Activated T-cell treated with anti-CD3 and anti-CD28 coated beads, Interleukin-2, amount 50 U/mL, for 72 hours (primary cell): ENCODE measurements at places on chromosomes 4 and X. TPM values are rescaled to one million over a fixed set of nuclear protein-coding genes. Genes with fewer than 3 reads are reported as not detected.
A peak's percentile ranks its signal among the peaks of the same experiment; 100 is the strongest.

PDE5A gene
- total RNA-seq: 1.0 TPM

VCX3B gene
- not detected for total RNA-seq

NXT2 gene
- 14.9 TPM for total RNA-seq

ADH7 gene
- total RNA-seq: not detected

MAGEA12 gene
- total RNA-seq: not detected

TBCK gene
- 51.9 TPM for total RNA-seq

SSX3 gene
- not detected for total RNA-seq

VCX3A gene
- not detected for total RNA-seq

- no peak overlapping the region for H3K4me3 ChIP-seq
- no peaks in the 10 kb centered on the region for H3K27me3 ChIP-seq
- DNase-seq: no peak
- no peak overlapping the region for H3K27ac ChIP-seq
- no peaks in the 10 kb centered on the region for H3K4me1 ChIP-seq
These were observed 201.4 kb downstream of the CCSER1 start for GRCh38 chr4:90328558-90328957.

- no peaks in the 10 kb centered on the region for H3K4me1 ChIP-seq
- DNase-seq: no peak
- no peaks in the 10 kb centered on the region for H3K27me3 ChIP-seq
These were observed 3.7 kb upstream of the UGT2A1 start for GRCh38 chr4:69656653-69657158.

GRCh38 chrX:71547339-71547738 lies 14.4 kb downstream of the OGT start:
- H3K4me3 ChIP-seq: no peak overlapping the region
- peak overlapping the region; percentile 81 for H3K27ac ChIP-seq
- H3K4me1 ChIP-seq: peaks cover 57% of the 10 kb centered on the region
- peaks cover 14% of the 10 kb centered on the region for H3K36me3 ChIP-seq

GRCh38 chr4:86092684-86093083 lies 267.2 kb downstream of the MAPK10 start:
- no peak overlapping the region for H3K4me3 ChIP-seq
- no peak overlapping the region for H3K27ac ChIP-seq
- no peak for DNase-seq
- H3K36me3 ChIP-seq: no peaks in the 10 kb centered on the region
- H3K4me1 ChIP-seq: no peaks in the 10 kb centered on the region
- H3K27me3 ChIP-seq: no peaks in the 10 kb centered on the region

DNA sequence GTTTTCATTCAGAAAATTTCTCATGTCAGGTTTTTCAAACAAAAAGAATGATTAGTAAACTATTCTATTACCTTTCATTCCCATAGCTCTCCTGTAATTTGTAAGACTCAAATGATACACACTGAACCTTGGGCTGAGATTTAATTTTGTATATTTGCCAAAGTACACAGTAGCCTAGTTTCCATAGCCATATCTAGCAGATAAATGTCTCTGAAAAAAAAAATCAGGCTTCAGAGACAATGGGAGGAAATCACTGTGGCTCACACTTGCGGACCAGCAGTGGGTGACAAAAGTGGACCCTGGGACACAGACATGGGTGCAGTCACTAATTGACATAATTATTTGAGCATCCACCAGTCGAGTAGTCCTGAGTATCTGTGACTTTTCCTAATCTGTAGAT lies 46.6 kb downstream of the MAOA start:
- no peaks in the 10 kb centered on the region for H3K4me1 ChIP-seq
- no peak for DNase-seq
- H3K27me3 ChIP-seq: peaks cover 61% of the 10 kb centered on the region
- H3K27ac ChIP-seq: no peak overlapping the region
- H3K36me3 ChIP-seq: no peaks in the 10 kb centered on the region
- H3K4me3 ChIP-seq: no peak overlapping the region

- H3K4me3 ChIP-seq: no peak overlapping the region
- H3K4me1 ChIP-seq: no peaks in the 10 kb centered on the region
- no peak overlapping the region for H3K27ac ChIP-seq
- H3K27me3 ChIP-seq: no peaks in the 10 kb centered on the region
- DNase-seq: no peak
These were observed 682.3 kb downstream of the ADGRL3 start for GRCh38 chr4:61882381-61882780.

- peak overlapping the region; percentile 58 for H3K4me3 ChIP-seq
- peaks cover 19% of the 10 kb centered on the region for H3K4me1 ChIP-seq
- no peaks in the 10 kb centered on the region for H3K36me3 ChIP-seq
- DNase-seq: peak; percentile 19
- peaks cover 23% of the 10 kb centered on the region for H3K27me3 ChIP-seq
These were observed 79.8 kb downstream of the NYX start for GRCh38 chrX:41526925-41527324.

GRCh38 chr4:81421346-81422218 lies 50.1 kb downstream of the RASGEF1B start:
- peak; percentile 2 for DNase-seq
- peaks cover 21% of the 10 kb centered on the region for H3K4me1 ChIP-seq
- H3K36me3 ChIP-seq: no peaks in the 10 kb centered on the region
- H3K27me3 ChIP-seq: no peaks in the 10 kb centered on the region
- no peak overlapping the region for H3K4me3 ChIP-seq

DNA sequence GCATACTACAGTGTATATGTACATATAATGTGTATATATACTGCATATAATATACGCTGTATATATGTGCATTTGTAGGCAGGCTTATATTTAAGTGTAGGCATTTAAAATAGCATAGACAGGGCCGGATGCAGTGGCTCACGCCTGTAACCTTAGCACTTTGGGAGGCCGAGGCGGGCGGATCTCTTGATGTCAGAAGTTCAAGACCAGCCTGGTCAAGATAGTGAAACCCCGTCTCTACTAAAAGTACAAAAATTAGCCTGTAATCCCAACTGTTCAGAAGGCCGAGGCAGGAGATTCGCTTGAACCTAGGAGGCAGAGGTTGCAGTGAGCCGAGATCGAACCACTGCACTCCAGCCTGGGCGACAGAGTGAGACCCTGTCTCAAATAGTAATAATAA lies 78.4 kb downstream of the JAKMIP1 start:
- H3K4me1 ChIP-seq: no peaks in the 10 kb centered on the region
- no peak overlapping the region for H3K27ac ChIP-seq
- no peaks in the 10 kb centered on the region for H3K36me3 ChIP-seq
- H3K4me3 ChIP-seq: no peak overlapping the region

DNA sequence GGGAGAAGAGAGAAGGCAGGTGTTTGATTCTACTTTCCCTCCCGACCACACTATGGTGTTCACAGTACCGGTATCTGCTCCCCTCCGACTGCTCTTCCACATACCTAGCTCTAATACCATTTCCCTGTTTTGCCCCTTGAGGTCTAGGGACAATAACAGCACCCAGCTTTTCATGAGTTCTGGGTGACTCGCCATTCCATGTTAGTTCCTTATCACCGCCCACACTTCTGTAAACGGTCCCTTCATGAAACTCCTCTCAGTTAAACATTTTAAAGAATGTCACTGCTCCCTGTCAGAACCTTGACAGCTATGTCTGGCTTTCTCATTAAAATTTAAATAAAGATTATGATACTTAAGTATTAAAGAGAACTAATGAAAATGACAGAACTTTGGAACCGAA lies 136.7 kb downstream of the ADAMTS3 start:
- no peaks in the 10 kb centered on the region for H3K27me3 ChIP-seq

GRCh38 chr4:125104616-125105015 lies 210.1 kb upstream of the FAT4 start:
- H3K36me3 ChIP-seq: no peaks in the 10 kb centered on the region
- no peaks in the 10 kb centered on the region for H3K4me1 ChIP-seq
- DNase-seq: no peak

GRCh38 chr4:172942840-172943239 lies 225.8 kb upstream of the GALNT7 start:
- no peaks in the 10 kb centered on the region for H3K4me1 ChIP-seq
- H3K36me3 ChIP-seq: no peaks in the 10 kb centered on the region
- no peak overlapping the region for H3K4me3 ChIP-seq
- no peak for DNase-seq

GRCh38 chr4:2820216-2820982 lies 23.2 kb upstream of the ADD1 start:
- H3K36me3 ChIP-seq: peaks cover 3% of the 10 kb centered on the region
- no peaks in the 10 kb centered on the region for H3K27me3 ChIP-seq
- peaks cover 34% of the 10 kb centered on the region for H3K4me1 ChIP-seq
- no peak overlapping the region for H3K27ac ChIP-seq
- peak overlapping the region; percentile 68 for H3K4me3 ChIP-seq
- DNase-seq: no peak

DNA sequence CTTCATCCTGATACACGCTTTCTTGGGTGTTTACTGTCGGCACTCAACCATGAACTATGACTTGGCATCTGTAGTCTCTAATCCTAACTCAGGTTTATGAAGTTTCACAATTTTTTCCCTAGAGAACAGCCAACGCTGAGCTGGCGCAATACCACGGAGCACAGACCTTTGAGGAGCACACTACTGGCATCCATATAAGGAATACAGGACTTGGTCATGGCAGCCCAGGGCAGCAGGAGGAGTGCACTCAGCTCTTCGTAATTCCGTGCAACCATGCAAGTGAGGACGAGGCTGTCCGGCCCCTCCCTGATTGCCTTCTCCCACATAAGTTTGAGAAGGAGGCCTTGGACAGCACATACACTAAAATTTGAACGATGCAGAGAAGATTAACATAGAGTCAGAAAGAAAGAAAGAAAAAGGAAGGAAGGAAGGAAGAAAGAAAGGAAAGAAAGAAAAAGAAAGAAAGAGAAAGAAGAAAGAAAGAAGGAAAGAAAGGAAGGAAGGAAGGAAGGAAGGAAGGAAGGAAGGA lies 41.0 kb upstream of the PDLIM5 start:
- no peak for DNase-seq
- peaks cover 7% of the 10 kb centered on the region for H3K4me1 ChIP-seq
- no peak overlapping the region for H3K4me3 ChIP-seq
- no peak overlapping the region for H3K27ac ChIP-seq
- H3K36me3 ChIP-seq: no peaks in the 10 kb centered on the region

- no peaks in the 10 kb centered on the region for H3K4me1 ChIP-seq
- H3K4me3 ChIP-seq: no peak overlapping the region
- no peaks in the 10 kb centered on the region for H3K36me3 ChIP-seq
- no peaks in the 10 kb centered on the region for H3K27me3 ChIP-seq
- DNase-seq: no peak
These were observed 57.0 kb upstream of the RAP1GDS1 start for GRCh38 chr4:98204236-98204553.

DNA sequence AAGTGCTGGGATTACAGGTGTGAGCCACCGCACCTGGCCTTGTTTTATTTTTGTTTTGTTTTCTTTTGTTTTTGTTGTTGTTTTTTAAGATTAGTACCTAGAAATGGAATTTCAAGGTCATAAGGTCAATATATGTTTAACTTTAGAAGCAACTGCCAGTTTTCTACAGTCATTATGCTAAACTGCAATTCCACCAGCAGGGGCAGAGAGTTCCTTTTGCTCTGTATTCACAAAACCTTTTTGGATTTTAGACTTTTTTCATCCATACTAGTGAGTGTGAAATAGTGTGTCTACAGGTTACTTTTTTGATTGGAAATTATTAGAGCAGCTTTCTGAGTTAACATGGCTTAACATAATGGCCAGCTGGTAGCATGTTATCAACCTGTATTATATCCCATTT lies 580.6 kb downstream of the TRIML1 start:
- peaks cover 4% of the 10 kb centered on the region for H3K36me3 ChIP-seq

GRCh38 chr4:89162496-89162895 lies 51.2 kb downstream of the TIGD2 start:
- no peaks in the 10 kb centered on the region for H3K36me3 ChIP-seq
- no peak overlapping the region for H3K4me3 ChIP-seq
- DNase-seq: no peak
- H3K4me1 ChIP-seq: no peaks in the 10 kb centered on the region
- no peak overlapping the region for H3K27ac ChIP-seq
- H3K27me3 ChIP-seq: peaks cover 6% of the 10 kb centered on the region

DNA sequence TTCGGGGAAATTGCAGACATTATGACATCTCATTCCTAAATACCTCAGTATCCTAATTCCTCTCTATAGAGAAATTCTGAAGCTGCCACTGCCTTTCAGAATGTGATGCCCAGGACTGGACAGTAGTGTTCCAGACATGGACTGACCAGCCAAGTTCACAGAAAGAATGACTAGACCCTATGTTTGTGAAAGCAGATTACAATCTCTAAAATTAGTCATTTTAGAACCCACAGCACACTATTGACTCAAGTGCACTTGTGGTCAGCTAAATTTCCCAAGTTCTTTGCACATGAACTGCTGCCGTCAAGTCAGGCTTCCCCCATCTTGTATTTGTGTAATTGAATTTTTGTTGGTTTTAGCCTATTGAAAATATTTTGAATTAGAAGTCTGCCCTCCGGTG lies 81.0 kb upstream of the ESX1 start:
- no peaks in the 10 kb centered on the region for H3K36me3 ChIP-seq
- H3K4me1 ChIP-seq: no peaks in the 10 kb centered on the region
- DNase-seq: no peak
- peaks cover 29% of the 10 kb centered on the region for H3K27me3 ChIP-seq
- H3K27ac ChIP-seq: no peak overlapping the region

DNA sequence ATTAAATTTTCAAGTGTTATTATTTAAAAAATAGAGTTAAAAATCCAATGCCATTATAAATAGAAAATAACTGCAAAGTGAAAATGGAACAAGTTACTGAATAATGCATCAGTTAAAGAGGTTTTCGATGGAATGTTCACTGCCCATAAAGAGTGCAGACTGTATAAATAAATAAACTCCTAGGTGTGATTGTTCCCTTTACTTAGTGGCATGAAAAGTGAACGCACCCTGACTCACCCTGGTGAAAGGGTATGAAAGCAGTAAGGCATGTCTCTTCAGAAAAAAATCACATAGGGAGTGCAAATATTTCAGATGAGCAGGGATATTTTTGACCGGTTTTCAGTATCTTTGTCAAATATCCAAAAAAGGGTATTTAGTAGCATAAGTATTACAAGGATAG lies 387.8 kb downstream of the DCAF12L2 start:
- H3K36me3 ChIP-seq: no peaks in the 10 kb centered on the region
- no peak overlapping the region for H3K27ac ChIP-seq
- DNase-seq: no peak
- no peaks in the 10 kb centered on the region for H3K4me1 ChIP-seq

DNA sequence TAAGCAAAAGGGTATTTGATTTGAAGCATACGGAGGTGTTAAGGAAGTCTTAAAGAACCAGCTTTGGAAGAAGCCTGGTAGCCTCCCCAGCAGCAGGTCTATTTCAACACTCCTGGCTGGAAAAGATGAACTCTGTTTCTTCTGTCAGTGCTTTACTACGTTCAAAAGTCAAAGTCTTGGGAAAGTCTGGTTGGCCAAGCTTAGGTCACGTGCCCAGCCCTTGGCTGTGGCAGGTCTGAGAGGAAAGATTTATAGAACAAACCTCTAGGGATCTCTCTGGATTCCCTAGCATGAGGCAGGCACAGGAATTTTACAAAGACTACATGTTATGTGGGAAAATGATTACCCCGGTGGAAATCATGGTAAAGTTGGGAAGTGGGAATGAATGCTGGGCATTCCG lies 8.6 kb upstream of the ARHGAP10 start:
- H3K4me3 ChIP-seq: no peak overlapping the region
- H3K36me3 ChIP-seq: no peaks in the 10 kb centered on the region
- H3K27ac ChIP-seq: no peak overlapping the region
- H3K4me1 ChIP-seq: no peaks in the 10 kb centered on the region
- peaks cover 21% of the 10 kb centered on the region for H3K27me3 ChIP-seq

GRCh38 chr4:96149894-96150293 lies 310.0 kb downstream of the PDHA2 start:
- H3K4me3 ChIP-seq: no peak overlapping the region
- no peaks in the 10 kb centered on the region for H3K27me3 ChIP-seq
- H3K27ac ChIP-seq: no peak overlapping the region

- H3K4me1 ChIP-seq: no peaks in the 10 kb centered on the region
- H3K27me3 ChIP-seq: peaks cover 16% of the 10 kb centered on the region
- no peaks in the 10 kb centered on the region for H3K36me3 ChIP-seq
- no peak for DNase-seq
- H3K4me3 ChIP-seq: no peak overlapping the region
These were observed 104.1 kb downstream of the ATXN3L start for GRCh38 chrX:13215729-13216128.
